T-helper 22 cell (primary cell): ENCODE measurements at places on chromosomes 3 and 15.
A peak's percentile ranks its signal among the peaks of the same experiment; 100 is the strongest.

- no peak for DNase-seq
Measured at GRCh38 chr15:28919679-28920655, 34.2 kb downstream of the APBA2 start.

- no peak for DNase-seq
Measured at GRCh38 chr3:194555175-194556062, 68.6 kb upstream of the ATP13A3 start.

DNA sequence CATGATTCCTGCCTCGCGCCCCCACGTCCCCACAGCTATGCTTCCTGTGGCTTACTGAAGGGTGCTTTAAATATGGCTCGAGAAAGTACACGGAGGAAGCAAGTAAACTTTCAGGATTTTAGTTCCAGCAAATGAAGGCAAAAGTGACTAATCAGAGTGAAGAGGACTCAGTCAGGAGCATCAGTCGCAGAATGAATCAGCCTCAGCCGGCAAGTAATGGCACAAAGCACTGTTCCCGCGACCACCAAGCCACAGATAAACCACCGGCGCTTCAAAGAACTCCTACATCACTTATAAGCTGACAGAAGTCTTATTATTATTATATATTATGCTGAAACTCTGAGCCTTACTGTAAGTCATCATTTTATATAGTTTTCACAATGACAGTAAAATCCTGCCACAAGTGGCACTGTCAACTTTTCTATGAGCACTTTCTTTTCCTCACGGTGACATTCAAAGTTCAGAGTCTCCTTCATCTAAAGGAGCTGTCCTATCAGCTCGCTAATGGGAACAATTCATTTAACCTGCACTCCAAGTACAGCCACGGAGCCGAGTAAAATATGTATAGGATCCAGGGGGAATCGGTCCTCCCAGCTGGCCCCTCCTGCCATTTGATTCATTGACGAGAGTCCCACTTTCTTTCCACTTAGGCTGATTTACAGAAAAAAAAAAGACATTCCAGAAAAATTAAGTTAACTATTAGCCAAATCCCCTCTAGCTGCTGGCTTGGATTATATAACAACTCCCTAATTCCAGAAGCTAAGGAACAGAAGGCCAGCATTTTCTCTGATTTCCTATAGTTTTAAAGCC, 217.0 kb upstream of the ICE2 start:
- peak; percentile 58 for DNase-seq

DNA sequence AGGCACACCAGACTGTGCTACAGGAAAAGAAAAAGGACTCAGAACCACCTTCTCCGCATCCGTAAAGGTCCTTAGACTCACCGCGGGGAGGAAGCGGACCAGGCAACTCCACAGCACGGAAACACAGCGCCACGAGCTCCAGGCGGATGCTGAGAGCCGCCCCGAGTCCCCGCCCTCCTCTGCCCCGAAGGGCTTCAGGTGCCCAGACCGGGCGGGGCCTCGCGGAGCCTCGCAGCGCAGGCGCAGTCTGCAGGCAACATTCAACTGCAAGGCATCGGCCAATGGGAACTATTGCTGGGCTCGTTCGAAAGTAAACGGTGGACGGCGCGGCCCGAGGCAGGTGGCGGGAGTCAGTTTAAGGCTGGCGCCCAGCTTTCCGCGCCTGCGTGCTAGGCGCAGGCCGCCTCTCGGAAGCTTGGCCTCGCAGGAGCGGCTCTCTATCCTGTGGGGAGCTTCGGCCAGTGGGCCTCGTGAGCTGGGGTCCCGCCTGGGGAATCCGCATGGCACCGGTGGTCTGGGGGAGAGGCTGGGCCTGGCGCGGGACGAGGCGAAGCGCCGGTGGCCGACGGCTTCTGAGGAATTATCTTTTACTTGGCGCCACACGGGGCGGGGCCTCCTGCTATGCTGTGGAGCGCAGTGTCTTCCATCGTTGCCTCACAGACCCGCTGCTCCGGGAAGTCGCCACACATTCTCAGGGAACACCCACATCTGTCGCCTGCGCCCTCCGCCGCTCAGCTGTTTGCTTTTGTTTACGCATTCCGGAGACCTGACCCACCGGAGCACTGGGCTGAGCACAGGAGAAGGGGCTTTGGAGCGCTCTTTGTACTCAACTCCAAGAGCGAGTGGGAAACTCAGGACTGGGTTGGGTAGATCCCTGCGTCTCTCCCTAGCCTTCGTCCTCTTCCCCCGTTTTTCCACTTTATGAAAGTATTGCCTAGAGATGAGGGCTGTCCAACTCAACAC, at the start of gene TRIM59:
Gene TRIM59 (minus strand): TSS at position 151 of the 963 bp plus-strand sequence. CDS start 10,603 bp downstream, outside the sequence.
- DNase-seq, result peak; percentile 95

DNA sequence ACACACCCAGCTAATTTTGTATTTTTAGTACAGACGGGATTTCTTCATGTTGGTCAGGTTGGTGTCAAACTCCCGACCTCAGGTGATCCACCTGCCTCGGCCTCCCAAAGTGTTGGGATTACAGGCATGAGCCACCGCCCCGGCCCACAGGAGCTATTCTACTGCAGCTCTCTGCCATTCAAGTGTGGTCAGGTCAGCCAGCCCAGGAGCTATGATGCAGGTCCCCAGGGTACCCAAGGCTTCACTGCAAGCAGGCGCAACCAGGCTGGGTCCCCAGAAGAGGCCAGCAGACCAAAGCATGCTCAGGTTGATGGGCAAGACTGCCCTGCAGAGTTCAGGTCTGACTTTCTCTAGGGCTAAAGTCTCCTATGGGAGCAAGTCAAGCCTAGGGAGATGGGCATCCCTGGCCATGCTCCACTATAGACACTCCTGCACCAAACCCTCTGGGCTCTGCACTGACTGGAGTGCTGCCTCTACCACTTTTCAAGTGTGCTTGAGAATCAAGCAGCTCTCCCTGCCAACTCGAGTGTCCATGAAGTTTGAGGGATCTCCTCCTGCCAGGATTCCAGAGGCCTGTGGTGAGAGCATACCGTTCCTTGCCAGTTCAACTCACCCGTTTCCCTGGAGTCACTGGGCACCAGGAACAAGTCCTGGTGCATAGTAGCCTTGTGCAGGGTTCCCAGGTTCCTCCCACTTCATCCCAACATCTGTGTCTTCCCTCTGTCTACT, 30.9 kb downstream of the MYO9A start:
- no peak for DNase-seq

- no peak for DNase-seq
Measured at GRCh38 chr15:95610945-95611344, 719.6 kb upstream of the NR2F2 start.

GRCh38 chr3:125163739-125164601, 48.6 kb downstream of the SLC12A8 start:
- no peak for DNase-seq

DNA sequence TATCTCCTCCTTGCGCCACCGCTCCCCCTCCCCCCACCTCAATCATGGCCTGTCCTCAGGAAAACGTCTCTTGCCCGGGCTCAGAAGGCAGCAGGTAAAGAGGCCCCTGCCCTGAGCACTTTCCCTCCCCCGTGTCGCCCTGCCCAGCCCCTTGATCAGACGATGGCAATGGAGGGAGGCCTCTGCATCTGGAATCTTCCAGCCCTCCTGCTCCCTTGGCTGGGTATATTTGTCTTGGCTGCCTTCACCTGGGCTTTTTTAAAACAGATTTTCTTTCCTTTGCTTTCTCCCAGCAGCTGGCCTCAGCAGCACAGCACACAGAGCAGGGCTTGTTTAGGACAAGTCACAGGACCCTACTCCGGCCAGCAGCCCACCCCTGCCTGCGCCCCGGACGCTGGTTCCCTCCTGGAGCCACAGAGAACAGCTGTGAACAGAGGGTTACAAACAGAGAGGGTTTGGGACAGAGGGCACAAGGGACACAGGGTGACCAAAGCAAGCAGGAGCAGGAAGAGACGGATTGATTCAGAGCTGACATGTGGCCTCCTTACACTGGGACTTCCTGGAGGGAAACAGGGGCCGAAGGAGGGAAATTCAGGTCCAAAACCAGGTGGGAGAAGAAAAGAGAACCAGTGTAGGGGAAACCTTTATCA, 78.7 kb downstream of the ISG20 start:
- DNase-seq, result no peak

- DNase-seq, result no peak
Measured at GRCh38 chr3:170420307-170420821, 1.7 kb downstream of the CLDN11 start.

GRCh38 chr15:99502661-99503060, 63.1 kb upstream of the MEF2A start:
- no peak for DNase-seq

DNA sequence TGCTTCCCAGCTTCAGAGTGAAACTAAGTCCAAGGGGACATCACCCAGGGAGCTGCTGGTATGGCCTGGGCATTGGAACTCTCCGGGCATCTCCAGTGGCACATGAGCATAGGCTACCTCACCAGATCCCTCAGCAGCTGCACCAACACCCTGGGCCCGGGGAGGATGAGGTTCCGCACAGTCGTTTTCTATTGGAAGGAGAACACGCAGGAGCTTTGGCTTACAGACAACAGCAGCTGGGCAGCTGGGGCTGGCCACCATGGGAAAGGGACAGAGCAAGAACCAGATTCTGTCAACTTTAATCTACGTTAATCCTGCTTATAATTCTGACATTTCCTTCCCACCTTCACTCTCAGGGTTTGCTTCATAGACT, 65.5 kb downstream of the MYO1E start:
- no peak for DNase-seq
